Substantia nigra (tissue), 51 donors: ENCODE measurements at places on chromosomes 5 and 9.
A peak's percentile ranks its signal among the peaks of the same experiment; 100 is the strongest.

DNA sequence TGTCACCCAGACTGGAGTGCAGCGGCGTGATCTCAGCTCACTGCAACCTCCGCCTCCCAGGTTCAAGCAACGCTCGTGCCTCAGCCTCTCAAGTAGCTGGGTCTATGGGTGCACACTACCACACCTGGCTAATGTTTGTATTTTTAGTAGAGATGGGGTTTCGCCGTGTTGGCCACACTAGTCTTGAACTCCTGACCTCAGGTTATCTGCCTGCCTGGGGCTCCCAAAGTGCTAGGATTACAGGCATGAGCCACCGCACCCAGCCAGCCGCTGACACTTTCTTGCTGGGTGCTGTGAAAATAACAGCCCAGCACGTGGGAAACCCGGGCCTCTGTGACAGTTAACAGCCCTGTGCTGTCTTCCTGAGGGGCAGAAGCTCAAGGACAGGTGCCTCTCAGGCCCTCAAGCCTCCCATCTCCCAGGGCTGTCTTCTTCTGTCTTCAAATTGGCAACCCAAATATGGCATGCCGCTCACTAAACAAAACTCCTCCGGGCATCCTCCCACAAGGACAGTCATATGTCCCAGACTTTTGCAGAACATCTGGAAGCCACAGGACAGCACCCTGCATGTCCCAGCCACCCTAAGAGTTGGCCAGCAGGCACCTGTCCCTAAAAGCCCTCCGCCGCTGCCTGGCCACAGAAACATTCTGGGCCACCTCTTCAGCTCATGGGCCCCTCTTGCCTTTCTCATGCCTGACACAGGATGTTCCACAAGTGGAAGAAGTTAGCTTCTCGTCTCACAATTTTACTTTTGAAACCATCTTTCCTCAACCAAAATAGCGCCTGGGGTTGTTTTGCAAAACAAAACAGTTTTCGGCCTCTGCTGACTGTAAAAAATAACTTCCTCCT lies 233.6 kb downstream of the SYK start:
- no peak for DNase-seq

DNA sequence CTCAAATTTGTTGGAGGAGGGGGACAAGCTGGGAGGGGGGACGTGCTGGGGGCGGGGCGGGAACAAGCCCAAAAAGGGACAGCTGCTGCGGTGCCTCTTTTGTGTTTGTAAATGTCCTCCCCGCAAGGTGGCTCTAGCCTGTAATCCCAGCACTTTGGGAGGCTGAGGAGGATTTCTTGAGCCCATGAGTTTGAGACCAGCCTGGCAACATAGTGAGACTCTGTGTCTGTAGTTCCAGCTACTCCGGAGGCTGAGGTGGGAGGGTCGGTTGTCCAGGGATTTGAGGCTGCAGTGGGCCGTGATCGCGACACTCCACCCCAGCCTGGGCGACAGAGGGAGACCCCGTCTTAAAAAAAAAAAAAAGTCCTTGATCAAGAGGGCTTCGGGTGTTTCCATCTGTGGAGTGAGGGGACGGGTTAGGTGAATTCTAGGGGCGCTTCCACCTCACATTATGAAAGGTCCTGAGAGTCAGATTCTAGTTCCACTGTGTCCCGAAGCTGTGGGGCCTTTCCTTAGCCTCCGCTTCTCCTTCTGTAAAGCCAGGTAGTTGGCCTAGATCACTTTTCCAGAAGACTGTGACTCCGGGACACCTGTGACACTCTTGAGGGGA lies 779 bp upstream of the CTNNA1 start:
- no peak for DNase-seq

DNA sequence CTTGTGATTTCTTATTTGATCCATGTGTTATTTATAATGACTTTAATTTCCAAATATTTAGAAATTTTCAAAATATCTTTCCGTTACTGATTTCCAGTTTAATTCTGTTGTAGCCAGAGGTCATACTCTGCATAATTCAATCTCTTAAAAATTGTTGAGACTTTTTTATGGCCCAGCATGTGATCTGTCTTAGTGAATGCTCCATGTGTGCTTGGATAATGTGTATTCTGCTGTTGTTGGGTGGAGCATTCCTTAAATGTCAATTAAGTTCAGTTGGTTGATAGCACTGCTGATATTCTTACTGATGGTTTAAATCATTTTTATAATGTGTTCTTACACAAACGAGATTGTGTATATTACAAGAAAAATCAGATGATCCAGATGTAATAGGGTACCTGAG lies 180.8 kb downstream of the RGS3 start:
- no peak for DNase-seq

GRCh38 chr5:171544913-171545765 lies 125.7 kb downstream of the FGF18 start:
- no peak for DNase-seq

GRCh38 chr5:168209244-168209995 lies 82.0 kb upstream of the WWC1 start:
- DNase-seq, result no peak

- no peak for DNase-seq
These were observed 343.7 kb downstream of the DMRTA1 start for GRCh38 chr9:22790329-22790728.

- DNase-seq, result no peak
These were observed 202.5 kb downstream of the PAX5 start for GRCh38 chr9:36831381-36832161.

DNA sequence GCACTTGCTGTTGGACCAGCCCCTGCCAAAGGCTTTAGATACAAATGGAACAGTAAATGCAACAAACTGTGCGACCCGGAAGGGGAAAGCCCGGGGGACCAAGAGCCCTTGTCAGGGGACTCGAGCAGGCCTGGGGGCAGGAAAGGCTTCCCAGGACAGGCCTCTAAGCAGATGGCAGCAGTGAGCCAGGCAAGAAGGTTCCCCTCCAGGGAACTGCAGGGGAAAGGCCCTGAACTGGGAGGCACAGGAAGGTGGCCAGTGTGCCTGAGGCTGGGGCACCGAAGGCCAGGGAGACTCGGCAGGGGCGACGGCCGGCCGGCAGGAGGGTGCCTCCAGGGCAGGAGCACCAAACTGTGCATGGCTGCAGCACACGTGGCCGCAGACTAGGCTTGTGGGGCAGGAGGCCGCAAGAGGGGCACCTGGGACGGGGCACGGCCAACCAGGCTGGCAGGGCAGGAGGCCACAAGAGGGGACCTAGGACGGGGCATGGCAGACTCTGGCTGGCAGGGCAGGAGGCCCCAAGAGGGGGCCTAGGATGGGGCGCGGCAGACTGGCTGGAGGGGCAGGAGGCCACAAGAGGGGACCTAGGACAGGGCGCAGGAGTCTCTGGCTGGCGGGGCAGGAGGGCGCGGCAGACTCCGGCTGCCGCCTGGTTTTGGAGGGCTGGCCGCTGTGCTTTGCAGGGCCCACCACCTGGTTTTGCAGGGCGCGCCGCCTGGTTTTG lies 10.0 kb downstream of the VAV2 start:
- DNase-seq, result no peak

- DNase-seq, result no peak
These were observed 421.9 kb downstream of the CDH10 start for GRCh38 chr5:24222876-24223275.

GRCh38 chr5:147188200-147189108 lies 46.4 kb upstream of the STK32A start:
- DNase-seq, result peak; percentile 4
